ENCODE measurements at places on chromosomes 11 and 22.

DNA sequence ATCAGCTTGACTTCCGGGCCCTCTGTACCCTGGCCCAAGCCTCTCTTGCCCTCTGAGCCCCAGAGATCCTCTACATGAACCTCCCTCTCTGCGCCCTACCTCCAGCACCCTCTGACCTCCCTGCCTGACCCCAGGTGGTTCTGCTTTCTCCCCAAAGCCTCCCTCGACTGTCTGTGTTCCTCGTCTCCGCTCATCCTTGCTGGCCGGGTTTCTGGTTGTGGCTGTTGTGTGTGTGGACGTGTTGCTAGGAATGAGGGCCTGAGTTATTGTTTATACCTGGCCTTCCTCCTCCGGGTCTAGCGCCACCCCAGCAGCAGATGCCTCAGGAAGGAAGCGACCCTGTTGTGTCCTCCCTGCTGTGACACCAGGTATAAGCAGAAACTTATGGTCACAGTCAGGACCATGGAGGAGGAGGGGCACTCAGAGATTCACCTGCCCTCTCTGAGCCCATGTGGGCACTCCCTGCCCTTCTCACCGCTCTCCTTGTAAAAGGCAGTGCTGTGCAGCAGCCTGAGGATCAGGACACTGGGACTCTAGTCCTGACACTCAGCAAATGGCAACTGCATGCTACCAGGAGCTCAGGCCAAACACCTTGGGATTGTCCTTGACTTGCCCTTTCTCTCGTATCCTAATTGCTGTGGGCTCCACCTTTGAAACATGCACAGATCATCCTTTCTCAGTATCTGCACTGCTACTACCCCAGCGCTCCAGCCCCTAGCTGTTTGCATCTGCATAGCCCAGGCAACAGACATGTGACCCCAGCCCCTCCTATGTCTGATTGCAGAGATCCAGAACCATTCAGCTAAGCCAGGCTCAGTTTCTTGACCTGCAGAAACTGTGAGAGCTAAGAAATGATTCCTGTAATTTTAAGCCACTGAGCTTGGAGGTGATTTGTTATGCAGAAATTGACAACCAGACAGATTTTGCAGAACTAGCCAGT, 140.1 kb downstream of the ST3GAL4 start:
- no peak for DNase-seq

GRCh38 chr22:38272373-38273134, at the start of gene TMEM184B:
Gene TMEM184B, minus strand, starts transcription at chr22:38273010. Its CDS starts 25,049 bp downstream, at chr22:38247961.
- peak; percentile 63 for DNase-seq

- no peak for DNase-seq
Observed at GRCh38 chr22:50242406-50242949, 2.3 kb downstream of the TUBGCP6 start.

GRCh38 chr11:2168286-2169004, 3.2 kb downstream of the TH start:
- no peak for DNase-seq

- DNase-seq, result no peak
Observed at GRCh38 chr11:117900720-117901440, 24.4 kb upstream of the FXYD6 start.

DNA sequence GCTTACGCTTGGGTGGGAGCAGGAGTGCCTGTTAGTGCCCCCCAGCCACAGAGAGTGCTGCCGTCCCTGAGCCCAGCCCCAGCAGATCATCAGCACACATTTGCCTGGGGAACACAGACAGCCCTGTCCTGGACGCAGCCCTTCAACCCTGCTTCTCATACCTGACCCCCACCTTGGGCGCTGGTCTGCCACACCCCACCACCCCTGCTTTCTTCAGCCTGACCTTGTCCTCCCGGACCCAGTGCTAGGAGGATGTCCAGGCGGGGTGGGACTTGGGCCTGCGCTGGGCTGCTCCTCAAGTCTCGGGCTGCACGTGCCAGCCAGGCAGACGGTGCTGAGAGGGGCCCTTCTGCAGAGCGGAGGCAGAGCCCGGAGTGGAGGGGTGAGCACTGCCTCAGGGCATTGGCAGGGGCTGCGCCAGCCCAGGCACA, 119.2 kb downstream of the KCNQ1OT1 start:
- no peak for DNase-seq

Measured in stimulated activated CD8-positive, alpha-beta memory T cell treated with anti-CD3 and anti-CD28 coated beads, Interleukin-4, amount 100 ng/mL, for 1 hour (primary cell).